CD4-positive, alpha-beta T cell treated with Interleukin-6 for 4 hours (primary cell): ENCODE measurements at places on chromosomes 2 and 18.

- no peak for DNase-seq
Measured at GRCh38 chr2:135150725-135151124, 98.6 kb downstream of the RAB3GAP1 start.

DNA sequence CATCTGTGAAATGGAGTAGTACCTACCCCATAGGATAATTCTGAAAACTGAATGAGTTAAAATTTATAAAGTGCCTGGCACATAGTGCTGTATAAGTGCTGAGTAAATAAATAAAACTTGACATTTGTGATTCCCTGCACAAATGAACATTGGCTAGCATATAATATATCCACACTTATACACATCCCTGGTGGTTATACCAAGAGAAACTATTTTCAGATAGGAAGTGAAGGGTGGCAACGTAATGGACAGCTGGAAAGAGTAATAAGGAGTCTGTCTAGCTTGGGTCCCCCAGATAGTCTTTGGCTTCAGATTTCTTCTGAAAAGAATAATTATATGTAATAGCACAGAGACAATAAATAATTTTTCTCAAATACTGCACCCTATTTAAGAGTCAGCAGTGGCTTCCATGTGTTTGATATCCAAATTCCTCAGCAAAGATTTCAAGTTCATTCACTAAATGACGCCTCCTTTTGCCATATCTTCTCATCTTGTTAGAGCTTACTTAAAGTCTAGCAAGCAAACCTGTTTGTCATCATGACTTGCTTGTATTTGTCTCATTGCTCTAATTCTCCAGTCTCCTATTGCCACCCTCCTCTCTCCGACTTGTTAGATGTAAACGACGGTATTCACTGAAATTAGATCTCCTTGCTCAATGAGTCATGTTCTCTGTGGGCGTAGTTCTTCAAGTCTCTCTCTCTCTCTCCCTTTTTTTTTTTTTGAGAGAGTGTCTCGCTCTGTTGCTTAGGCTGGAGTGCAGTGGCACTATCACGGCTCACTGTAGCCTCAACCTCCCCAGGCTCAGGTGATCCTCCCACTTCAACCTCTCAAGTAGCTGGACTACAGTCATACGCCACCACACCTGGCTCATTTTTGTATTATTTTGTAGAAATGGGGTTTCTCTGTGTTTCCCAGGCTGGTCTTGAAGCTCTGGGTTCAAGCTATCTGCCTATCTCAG is 8.7 kb upstream of the ADGRF3 start:
- DNase-seq = no peak

DNA sequence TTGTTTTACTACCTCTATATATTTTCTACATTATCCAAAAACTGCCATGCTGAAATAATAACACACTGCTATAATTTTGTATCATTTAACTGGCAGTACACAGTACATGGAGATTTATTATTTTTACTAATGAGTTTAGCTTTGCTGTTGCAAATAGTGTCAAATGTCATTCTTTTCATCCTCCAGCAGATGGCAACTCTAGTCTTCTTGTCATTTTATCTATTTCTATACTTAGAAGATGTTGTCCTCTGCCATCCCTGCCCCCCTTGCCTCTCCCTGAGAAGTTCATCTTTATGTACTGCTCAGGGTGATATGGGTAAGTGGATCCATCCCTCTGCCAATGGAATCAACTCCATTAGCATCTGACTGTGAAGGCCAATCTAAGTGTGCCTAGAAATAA is 21.7 kb upstream of the LRRTM1 start:
- no peak for DNase-seq

GRCh38 chr2:236086971-236087465 is 81.2 kb downstream of the GBX2 start:
- DNase-seq = no peak

GRCh38 chr2:17101091-17101490 is 417.1 kb downstream of the RAD51AP2 start:
- DNase-seq = no peak

DNA sequence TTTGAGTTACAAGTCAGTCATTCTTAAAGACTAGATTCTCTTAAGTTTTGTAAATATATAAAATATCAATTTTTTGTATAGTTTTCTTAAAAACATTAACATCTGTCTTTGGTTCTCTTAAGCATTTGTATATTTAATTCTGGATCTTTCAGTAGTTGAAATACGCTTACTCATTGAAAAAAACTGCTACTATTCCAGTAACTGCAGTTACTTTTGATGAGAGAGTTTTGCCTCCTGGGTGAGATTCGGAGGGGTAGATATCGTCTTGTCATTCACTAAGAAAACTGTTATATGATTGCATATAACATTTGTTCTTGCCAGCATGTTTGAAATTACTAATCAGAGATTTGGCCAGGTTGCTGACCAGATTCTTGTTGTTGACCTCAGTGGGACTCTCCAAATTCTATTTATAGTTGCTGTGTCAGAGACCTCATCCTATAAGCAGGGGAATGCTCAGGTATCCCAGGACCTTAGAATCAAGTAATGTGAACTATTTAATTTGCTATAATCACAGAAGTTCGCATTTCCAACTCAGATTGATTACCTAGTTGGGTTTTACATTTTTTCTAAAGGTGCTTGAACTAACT is 7.9 kb downstream of the AGPS start:
- DNase-seq = no peak

DNA sequence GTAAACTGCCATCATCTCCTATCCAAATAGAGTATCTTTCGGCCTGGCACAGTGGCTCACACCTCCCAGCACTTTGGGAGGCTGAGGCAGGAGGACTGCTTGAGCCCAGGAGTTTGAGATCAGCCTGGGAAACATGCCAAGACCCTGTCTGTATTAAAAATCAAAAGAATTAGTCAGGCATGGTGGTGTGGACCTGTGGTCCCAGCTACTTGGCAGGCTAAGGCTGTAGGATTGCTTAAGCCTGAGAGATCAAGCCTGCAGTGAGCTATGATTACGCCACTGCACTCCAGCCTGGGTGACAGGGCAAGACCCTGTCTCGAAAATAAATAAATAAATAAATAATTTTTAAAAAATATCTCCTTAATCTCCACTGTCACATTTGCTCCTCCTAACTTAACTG is 14.7 kb upstream of the ARPC2 start:
- no peak for DNase-seq

DNA sequence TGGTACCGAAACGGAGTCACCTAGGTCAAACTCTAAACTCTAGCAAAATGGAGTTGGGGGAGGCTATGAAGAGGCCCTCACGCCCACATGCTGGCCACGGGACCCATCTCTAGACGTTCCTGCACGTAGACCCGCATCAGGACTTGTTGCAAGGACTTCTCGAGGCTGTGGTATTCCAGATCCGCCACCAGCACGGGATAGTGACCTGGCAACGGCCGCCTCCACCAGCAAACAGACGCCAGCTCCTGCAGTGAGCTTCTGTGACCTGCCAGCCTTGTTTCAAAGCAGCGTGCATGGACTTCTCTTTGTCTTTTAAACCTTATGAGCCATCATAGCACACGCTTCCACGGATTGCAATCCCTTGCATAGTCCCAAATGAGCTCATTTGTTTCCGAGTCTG is 40.3 kb upstream of the RALBP1 start:
- no peak for DNase-seq

GRCh38 chr2:206572725-206573124 is 69.6 kb upstream of the FAM237A start:
- no peak for DNase-seq

DNA sequence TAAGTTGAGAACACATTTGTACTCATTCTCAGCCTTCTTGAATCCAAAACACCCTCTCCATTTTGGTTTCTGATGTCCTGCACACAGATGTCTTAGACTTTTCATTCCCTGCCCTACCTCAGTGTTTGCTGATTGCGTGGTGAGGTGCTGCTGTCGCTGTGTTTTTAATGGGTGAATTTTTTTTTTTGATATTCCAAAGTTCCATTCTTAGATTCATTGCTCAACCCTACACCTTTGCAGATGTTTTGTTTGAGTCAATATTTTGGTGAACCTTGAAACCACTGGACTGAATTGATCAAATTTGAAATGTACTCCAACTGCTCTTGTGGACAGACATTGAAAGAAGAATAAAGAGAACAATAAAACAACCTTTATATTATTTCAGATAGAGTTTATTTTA is 130.4 kb upstream of the DSEL start:
- no peak for DNase-seq

DNA sequence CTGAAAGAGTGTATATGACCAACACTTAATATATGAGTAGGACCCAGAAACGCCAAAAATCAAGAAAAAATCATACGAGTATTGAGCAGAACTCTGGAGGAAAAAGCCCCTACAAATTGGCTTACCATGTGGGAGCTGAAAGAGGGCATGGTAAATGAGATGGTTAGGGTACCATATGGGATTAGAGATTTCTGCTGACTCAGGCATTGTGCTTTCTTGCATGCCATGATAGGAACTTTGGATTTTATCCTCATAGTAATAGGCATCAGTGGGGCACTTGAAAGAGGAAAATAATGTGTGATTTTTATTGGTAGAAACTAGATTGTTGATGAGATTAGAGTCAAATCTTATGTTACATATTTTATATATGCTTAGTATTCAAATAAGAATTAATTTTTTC is 271.1 kb downstream of the CBLN2 start:
- no peak for DNase-seq

- no peak for DNase-seq
Measured at GRCh38 chr18:11037533-11038240, 111.7 kb downstream of the PIEZO2 start.

GRCh38 chr18:26579941-26580618 is 31.7 kb upstream of the KCTD1 start:
- no peak for DNase-seq

DNA sequence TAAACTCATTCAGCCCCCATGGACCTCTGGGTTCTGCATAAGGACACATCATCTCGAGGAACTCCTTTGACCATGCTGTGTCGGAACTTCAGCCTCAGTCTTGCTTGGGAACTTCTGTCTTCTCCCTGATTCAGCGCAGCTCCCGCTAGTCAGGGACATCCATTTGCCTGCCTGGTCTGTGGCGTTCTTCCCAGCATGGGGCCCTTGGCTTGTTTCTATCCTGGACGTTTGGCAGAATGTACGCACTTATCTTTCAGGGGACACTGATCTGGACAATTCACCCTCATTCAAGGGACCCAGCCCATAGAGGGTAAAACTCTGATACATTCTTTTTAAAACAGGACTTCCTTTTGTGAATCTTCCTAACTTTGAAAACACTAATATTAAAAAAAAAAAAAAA is 75.8 kb upstream of the WIPF1 start:
- DNase-seq = no peak

DNA sequence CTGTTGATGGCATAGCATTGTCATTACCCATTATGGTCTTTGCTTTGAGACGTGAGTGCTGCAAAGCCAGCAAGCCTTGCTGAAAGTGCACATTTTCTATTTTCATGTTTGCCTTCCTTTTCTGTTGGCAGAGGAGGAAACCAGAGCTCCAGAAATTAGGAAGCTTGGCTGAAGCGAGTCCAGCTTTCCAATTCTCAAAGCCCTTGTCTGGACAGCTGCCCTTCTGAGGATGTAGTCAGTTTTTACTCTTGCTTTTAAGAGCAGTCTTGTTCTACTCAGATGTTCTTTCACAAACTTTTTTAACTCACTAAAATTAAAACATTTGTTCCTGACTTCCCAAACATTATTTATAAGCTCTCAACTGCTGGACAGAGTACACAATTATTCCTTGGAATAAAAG is 93.8 kb downstream of the ICOS start:
- DNase-seq = no peak

DNA sequence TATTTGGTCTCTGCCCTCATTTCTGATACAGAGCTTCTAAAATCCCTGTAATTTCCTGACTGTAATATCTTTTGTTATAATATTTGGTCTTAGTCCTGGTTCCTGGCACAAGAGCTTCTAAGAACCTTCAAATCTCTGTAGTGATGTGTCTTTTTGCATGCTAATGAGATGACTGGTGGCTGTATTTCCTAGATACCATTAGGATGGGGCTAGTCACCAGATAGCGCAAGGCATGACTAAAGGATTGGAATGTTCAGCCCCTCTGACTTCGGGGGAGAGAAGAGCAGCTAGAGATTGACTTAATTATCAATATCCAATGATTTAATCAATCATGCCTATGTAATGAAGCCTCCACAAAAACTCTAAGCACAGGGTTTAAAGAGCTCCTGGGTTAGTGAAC is 620.8 kb upstream of the ACVR2A start:
- no peak for DNase-seq

DNA sequence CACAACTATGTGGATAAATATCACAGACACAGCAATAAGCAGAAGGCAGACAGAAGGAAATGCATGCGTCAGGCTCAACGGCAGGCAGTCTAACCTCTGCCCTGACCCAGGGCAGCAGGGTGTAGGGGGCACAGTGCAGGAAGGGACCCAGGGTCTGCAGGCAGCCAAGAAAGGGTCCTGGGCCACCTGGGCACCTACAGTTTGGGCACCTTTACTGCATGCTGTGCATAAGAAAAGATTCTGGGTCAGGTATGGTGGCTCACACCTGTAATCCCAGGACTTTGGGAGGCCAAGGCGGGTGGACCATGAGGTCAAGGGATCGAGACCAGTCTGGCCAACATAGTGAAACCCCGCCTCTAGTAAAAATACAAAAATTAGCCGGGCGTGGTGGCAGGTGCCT is 17.7 kb downstream of the PASK start:
- no peak for DNase-seq

- no peak for DNase-seq
Measured at GRCh38 chr2:68819556-68819955, 51.6 kb downstream of the BMP10 start.

GRCh38 chr18:79897940-79898625 is 53.4 kb downstream of the SLC66A2 start:
- no peak for DNase-seq

DNA sequence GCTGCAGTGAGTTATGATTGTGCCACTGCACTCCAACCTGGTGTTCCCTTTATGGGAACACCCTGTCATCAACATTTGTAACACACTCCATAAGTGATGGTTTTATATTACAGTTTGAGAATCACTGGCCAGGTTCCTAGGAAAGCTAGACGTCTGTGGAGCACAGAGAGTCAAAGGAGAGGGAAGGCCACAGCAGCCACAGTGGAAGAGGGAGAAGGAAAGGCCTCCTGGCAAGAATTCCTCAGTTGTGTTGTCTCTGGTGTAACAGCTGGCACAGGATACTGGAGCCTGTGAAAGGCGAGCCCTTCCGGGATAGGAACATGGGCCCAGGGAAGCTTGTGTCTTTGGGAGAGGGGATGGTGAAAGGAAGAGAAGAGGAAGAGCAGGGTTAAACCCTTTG is 360.5 kb upstream of the PIK3C3 start:
- no peak for DNase-seq
